T-helper 9 cell (primary cell): ENCODE measurements at places on chromosomes 6 and 20.
A peak's percentile ranks its signal among the peaks of the same experiment; 100 is the strongest.

DNA sequence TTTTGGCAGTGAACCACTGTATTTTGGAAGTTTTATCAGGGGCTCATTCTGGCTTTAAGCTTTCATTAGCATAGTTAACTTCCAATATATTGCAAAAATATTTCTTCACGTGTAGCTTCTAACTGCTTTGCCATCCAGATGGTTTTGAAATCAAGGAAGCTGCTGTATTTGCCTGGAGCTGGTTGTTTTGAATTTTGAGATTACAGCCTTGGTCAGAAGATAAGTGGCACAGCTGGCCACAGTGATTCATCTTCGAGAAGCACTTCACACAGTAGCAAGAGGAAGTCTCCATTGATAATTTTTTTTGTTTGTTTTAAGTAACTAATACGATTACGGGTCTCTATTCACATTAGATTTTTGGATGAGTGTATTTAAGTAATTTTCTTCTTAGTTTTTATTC is 3.8 kb downstream of the APCDD1L start:
- DNase-seq: no peak

- no peak for DNase-seq
Observed at GRCh38 chr20:24738058-24738775, 210.9 kb upstream of the CST7 start.

- no peak for DNase-seq
Observed at GRCh38 chr6:43149265-43149664, 21.8 kb upstream of the SRF start.

DNA sequence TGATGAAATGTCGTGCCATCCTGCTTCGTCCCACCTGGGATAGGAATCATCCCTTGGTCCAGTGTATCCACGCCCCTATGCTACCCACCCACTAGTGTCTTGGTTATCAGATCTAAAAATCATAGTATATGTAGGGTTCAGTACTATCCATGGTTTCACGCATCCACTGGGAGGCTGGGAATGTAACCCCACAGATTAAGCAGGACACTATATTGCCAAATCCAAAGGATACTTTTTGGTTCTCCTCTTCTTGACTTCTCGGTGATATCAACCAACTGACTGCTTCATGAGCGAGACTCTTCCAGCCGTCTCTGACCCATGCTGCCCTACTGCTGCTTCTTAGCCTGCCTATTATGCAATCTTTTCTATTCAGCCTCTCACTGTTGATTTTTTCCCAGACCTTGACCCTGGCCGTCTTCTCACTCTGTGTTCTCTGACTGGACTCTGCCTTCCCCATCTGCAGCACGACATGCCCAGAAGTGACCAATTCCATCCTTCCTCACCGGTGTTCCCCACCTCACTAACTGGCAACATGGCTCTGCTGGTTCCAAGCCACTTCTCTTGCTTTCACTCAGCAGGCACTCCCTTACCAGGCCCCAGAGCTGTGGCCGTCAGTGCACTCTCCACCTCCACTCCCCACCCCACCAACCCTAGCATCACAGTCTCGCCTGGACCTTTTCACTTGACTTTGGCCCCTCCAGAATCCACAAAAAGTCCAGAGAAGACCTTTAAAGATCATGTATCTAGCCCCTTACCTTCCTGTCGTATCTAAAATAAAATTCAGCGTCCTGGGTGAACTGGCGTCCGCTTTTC is 34.5 kb downstream of the GFRA4 start:
- DNase-seq: no peak

GRCh38 chr6:17869753-17870050 is 117.7 kb downstream of the KIF13A start:
- no peak for DNase-seq

DNA sequence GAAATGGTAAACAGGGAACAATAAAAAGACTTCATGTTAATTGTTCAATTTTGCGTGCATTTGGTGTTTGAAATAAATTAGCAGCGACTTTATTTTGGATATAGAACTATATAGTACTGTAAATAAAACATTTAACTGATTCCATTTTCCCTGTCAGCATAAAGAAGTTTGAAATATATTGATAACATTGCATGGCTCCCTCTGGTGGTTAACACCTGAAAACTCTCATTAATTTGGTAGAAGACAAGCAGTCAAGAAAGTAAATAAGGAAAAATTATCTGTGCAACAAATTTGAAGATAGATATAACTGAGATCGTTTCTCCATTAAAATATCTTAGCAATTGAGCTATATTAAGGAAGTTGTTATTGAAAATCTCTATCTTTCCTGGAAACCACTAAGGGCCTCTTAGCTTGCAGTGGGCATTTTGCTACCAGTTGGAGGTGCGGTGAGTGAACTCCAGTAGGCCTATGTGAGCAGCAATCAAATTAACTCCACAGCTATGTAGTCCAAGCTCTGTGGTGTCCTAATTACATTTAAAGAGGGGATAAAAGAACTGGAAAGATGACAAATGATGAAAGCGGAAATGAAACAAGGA is 435.7 kb upstream of the FKBP1C start:
- DNase-seq: no peak

DNA sequence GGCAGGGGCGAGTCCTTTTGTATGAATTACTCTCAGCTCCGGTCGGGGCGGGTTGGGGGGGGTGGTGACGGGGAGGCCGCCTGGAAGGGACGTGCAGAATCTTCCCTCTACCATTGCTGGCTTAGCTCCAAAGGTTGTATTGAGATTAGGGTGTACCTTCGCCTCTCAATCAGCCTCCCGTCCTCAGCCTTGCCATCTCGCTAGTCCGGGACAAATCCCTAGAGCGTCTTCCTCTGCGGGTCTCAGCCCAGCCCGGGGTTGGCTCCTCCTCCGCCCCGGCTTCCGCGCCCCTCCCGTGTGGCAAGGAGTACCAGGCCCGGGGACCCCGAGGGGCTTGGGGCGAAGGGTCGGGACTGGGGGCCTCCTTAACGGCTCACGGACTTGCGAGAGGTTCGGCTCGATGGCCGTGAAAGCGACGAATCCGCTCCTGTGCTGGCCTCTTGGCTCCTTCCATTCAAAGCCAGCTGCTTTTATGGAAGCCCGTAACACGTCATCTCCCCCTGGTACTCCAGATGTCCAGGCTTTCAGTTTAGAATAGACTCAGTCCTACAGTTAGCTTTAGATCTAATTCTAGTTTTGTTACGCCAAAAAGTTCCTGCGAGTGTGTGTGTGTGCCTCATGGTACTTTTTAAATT is 636 bp upstream of the EEF1A1 start:
- peak; percentile 59 for DNase-seq

DNA sequence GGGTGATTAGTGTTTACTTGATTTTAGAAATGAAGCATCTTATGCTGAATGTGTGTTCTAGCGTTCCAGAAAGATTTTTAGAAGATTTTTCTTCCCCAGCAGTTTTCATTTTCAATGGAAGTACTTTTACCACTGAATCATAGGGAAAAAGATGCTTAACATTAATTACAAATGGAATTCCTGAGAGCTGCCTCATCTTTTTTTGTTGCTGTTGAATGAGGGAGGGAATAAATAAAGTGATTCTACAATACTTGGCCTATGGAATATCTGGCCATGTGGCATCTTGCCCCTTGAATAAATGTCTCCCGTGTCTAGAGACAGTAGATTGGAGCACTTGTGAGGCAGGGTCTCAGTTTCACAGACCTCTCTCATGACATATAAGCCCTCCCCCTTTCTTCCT is 44.1 kb upstream of the SLC22A1 start:
- DNase-seq: no peak

DNA sequence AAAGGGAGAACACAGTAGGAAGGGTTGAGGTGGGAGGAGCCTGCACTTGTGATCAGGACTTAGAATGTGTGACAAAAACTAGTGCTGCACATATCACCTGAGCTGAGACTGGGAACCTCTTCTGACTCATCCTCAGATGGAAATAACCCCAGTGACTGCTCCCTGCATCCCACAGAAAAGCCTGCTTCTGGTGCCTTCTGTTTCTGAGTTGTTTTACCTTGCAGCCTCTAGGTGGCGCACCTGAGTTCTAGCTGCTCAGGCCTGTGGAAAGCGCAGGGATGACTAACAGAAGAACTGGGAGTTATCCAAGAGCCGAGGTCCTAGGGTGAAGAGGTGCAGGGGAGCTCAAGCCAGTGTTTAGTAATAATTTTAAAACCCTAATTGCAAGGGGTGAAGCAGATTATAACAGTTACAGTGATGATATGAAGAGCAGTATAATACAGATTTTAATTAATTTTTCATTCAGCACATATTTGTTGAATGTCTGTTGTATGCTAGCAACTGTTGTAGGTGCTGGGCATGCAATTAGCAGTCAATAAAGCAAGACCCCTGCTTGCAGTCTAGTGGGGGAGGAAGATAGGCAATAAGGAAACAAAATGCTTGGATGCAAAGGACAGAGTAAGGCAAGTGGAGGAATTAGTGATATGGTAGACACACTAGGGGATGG is 302.5 kb downstream of the DHX35 start:
- peak; percentile 21 for DNase-seq

DNA sequence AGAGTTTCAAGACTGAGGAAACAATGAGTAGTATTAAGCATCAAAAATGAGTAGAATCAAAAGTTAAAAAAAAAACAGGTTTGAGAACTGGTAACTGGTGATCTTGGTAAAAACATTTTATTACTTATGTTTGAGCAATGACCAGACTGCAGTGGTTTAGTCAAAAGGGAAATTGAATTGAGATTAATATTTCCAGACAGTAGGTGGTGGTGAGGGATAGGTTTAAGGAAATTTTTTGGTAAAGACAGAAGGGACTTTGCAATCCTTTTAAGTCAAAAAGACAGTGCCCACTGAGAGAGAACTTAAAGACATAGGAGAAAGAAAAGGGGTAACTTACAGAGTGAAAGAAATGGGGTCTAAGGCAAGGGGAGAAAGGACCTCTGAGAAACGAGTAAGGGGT is 156.9 kb downstream of the ASCC3 start:
- no peak for DNase-seq

- no peak for DNase-seq
Observed at GRCh38 chr6:53734473-53735299, 60.1 kb upstream of the LRRC1 start.

- no peak for DNase-seq
Observed at GRCh38 chr20:57257701-57258453, 8.6 kb downstream of the BMP7 start.

DNA sequence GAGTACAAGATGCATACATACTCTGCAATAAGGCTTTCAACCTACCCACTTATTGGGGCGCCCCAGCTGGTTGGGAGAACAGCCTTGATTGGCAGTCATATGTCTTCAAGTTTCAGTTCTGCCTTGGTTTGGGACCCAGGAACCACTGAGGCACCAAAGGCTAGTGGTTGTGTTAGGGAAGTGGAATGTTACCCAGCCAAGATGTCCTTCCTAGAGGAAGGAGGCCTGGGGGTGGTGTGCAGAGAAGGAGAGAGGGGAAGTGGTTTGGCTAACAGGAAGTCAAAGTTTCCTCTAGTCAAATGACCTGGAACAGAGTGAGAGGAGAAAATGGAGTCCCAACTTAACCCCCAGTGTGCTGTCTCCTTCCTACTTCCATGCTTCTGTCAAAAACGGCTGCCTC is 59.4 kb downstream of the CD164 start:
- DNase-seq: no peak

GRCh38 chr6:53493635-53494025 is 51.3 kb downstream of the GCLC start:
- no peak for DNase-seq

DNA sequence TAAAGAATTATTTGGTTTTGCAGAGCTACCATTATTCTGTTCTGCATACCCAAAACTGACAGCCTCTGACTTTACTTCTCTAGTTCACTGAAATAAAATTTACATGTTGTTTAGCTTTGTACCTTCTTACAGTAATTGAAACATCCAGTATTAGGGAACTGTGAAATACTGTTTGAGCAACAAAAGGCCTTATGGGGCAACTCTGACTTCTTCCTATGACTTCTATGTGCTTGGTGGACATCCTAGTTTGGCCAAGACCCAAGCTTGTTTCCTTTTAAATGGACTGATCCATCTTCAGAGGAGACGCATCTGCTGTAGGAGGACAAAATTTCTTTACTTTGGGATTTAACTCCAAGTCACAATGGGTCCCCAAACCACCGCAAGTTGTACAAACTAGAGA is 44.7 kb downstream of the NR2E1 start:
- DNase-seq: no peak

DNA sequence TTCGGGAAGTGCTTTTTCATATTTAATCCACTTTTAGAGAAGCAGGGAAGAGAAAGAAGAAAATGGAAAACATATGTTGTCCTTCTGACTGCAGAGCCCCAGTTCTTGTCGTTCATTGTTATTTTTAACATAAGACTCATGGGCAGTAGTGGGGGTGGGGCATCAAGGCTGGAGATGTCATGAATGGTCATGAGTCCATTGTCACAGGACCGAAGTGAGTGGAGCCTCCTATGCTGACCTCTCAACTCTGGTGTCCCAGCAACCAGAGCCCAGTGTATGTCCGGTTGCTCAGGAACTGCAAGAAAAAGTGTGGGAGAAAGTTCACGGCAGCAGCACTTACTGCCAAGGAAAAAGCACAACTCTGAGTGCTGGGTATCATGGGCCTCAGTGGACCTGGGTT is 108.6 kb downstream of the BANF2 start:
- DNase-seq: no peak

DNA sequence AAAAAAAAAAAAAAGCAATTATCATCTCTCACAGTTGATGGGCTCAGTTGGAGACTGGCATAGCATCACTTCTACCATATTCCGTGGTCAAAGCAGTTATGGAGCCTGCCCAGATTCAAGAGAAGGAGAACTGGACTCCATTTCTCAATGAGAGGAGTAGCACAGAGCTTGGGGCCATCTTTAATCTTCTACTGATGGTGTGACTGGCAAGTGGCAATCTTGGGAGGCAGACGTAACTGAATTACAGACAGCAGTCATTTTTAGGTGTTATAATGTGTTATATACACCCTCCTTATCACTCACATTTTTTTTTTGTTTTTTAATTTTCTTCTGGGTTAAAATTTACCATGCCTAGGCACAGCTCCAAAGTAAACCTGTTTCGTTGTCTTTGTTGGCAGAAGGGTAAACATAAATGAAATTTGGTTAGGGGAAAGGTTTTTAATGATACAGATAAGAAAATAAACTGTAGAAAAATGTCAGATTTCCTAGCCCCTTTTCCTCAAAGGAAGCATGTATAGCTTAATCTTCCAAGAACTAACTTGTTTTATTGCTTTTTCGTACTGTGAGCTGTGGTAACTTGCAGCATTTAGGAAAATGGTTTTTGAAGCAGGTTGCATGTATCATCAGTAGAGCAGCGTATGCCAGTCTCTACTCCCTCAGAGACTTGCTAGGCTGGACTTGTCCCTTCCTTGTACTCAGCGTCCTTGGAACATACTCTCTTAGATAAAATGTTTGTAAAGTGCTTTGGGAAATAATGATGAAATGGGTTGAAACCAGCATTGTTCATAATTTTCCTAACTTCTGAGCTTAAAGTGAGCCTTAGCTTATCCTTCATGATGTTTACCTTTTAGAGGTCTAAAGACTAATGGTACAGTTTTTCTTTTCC is 25.7 kb downstream of the ZFAND3 start:
- DNase-seq: no peak

- DNase-seq: peak; percentile 57
Observed at GRCh38 chr6:593139-593906, 63.6 kb downstream of the HUS1B start.

- no peak for DNase-seq
Observed at GRCh38 chr6:135743476-135743875, 108.0 kb upstream of the PDE7B start.

- no peak for DNase-seq
Observed at GRCh38 chr6:16851758-16852157, 90.5 kb upstream of the ATXN1 start.

- DNase-seq: no peak
Observed at GRCh38 chr6:170051229-170052172, 239.4 kb downstream of the DLL1 start.
